ENCODE measurements at places on chromosomes 7 and 10.

DNA sequence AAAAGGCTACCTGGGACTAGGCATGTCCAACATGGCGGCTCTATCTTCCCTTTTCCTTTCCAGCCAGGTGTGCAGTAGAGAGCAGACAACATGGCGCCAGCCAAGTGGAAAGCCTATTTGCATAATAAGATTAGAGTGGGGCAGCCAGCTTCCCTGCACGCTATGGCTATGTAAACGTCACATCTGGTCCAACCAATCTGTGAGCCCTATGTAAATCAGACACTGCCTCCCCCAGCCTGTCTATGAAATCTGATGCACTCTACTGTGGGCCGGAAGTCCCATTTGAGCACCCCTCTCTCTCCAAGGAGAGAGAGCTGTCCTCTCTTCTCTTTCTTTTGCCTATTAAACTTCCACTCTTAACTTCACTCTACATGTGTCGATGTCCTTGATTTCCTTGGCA is 984.9 kb upstream of the AUTS2 start:
- no peak for DNase-seq

DNA sequence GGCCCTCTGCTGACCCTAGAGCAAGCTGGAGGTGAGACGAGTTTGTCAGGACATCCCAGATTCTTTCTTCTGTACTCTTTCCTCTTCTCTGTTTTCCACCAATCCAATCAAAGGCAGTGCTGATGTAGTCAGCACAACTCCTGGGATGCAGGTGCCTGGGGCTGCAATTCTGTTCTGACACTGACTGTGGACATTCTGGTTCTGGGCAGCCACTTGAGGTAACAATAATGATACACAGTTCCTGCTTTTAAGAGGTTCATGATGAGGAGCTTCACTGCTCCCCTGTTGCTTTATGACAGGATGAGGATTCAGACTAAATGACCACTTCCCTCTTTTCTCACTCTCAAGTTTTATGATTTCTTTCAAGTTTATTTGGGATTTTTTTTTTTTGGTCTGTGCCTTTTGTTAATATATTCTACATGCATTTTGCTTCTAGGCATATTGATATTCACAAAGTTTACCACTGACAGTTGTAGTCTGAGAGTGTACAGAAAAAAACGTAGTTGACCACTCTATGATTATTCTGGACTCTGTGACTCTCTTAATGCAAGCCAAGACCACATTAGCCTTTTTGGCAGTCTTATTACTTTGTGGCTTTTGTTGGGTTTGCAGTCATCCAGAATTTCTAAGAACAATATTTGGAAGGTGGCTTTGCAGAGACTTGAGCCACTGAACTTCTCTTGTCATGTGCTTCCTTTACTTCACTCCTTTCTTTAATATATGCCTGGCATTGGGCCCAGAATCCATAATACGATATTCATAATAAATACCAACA is 247.6 kb downstream of the AUTS2 start:
- DNase-seq, result peak; percentile 19

- no peak for DNase-seq
Observed at GRCh38 chr10:112221545-112221944, 38.0 kb upstream of the GPAM start.

DNA sequence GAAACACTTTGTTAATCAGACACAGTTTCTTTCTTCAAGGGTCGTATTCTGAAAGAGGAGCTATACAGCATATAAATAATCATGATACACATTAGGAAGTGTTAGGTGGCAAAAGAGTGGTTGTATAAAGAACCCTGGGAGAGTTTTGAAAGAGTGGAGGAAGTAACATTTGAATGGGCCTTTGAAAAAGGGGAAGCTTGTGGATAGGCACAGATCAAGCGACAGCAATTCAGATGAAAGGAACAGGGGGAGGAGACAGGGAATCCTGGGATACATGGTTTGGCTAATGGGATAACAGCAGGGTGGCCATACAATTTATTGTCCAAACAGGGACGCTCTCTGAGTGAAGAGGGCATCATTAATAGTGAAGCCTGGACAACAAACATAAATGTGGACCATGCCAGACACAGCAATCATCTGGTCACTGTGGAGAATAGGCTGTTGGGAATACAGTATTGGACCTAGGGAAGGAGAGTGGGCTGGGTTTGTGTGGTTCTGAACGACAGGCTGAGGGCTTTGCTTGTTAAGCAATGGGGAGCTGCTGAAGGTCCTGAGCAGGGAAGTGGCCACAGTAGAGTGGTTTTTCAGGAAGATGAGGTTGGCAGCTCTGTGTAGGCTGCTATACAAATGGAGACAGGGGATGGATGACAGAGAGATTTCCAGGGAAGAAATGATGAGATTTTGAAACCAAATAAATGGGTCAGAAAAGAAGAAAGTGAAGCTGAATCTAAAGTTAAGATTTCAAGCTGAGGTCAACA is 75.9 kb downstream of the ICA1 start:
- DNase-seq, result no peak

- DNase-seq, result no peak
Observed at GRCh38 chr7:14720785-14721184, 181.8 kb downstream of the DGKB start.

DNA sequence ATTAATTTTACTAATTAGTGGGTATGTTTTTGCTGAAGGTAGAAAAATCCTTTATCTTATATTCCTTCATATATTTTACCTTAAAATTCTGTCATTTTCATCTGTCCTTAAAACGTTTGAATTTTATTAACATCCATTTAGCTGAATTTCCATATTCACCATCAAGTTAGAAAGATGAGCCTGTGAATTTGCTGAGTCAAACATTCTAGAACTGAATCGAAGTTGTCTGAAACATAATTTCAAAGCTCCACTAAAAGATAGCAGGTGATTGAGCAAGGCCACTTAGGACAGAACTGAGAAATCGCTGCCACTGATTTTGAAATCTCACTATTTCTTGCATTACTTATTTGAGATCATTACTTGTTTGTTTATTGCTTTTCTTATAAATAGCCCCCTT is 17.5 kb downstream of the HGF start:
- DNase-seq, result no peak

- DNase-seq, result no peak
Observed at GRCh38 chr7:5612695-5613094, 168.8 kb downstream of the RNF216 start.

DNA sequence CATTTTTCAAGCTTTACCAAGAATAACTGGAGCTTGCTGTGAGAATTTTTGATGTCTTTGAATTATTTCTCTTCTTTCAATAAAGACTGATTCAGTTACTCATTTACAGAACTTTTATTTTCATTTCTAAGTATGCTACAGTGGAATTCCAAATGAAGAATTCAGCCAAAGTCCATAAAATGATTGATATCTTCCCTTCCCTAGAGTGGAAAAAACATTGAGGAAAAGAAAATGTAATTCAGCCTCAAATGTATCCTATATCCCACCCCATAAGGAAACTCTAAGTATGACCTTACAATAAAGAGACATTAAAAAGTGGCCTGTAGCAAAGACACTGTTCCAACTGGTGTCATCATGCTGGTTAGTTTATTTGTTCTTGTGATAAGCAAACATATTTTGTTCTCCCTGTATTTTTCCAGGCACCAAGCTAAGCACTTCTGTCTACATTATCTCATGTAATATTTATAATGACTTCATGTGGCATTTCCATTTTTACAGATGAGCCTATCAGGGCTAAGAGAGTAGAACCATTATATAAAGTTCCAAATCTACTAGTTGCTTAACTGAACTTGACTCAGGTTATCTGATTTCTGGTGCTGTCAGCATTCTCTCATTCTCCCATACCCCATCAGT is 450.4 kb downstream of the NEBL start:
- DNase-seq, result no peak

- DNase-seq, result no peak
Observed at GRCh38 chr10:122020226-122020625, 31.3 kb downstream of the TACC2 start.

- DNase-seq, result no peak
Observed at GRCh38 chr7:157568106-157568769, 231.4 kb downstream of the DNAJB6 start.

DNA sequence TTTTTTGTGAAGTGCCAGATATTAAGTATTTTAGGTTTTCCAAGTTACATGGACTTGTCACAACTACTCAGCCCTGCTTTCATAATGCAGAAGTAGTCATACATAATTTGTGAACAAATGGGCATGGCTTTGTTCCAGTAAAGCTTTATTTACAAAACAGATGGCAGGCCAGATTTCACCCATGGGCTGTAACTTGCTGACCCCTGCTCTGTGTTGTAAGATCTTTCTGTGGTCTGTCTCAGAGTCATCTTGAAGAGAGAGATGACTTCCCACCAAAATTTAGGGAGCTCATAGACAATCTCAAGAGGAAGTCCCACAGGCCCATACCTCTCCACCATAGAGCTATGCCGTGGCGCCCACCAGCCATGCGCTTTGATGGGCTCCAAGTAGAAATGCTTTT is 616.1 kb downstream of the LRMDA start:
- no peak for DNase-seq

- no peak for DNase-seq
Observed at GRCh38 chr7:29606287-29606721, 42.7 kb downstream of the PRR15 start.

- peak; percentile 48 for DNase-seq
Observed at GRCh38 chr7:11831736-11832495, at the start of gene THSD7A. TSS of gene THSD7A (minus strand) at chr7:11832198. CDS start at chr7:11831946, 252 bp downstream.

GRCh38 chr10:14413523-14413922 is 82.8 kb upstream of the FRMD4A start:
- no peak for DNase-seq
